ENCODE measurements at places on chromosomes 5 and 9.

- no peak for DNase-seq
Measured at GRCh38 chr5:113102121-113102531, 125.5 kb downstream of the DCP2 start.

DNA sequence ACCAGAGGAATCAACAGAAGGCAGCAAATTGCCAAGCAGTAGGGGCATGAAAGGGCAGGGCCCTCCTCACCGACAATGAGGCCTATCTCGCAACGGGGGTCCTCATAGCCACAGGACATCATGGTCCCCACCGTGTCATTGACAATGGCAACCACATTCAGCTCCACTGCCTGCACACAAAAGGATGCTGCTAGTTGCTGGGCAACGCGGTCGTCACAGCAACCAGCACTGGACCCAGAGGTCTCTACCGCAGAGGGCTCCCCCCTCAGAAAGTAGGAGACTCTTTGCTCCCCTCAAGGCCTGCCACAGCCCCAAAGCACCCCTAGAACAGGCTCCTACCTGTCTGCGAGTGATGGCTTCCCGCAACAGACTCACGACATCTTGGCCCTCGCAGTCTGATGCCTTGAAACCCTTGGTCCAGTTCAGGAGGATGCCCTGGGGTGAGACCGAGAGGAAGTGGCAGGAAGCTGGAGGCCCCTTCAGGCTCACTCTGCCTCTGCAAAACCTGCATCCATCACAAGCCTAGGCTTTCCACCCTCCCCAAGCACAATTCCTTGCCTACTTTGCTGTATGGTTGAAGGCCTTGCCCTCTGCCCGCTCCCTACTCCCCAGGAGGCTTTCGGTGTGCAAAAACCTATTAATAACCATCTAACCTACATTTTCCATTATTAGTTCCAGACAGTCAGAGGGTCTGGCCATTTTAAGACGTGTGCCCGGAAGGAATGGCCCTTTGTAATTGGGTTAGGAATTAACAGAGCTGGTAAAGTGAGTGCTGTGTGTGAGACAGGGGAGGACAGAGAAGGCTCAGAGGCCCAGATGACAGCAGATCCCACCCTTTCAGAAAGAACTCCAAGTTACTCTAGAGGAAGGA lies 15.2 kb downstream of the HK3 start:
- DNase-seq: no peak

DNA sequence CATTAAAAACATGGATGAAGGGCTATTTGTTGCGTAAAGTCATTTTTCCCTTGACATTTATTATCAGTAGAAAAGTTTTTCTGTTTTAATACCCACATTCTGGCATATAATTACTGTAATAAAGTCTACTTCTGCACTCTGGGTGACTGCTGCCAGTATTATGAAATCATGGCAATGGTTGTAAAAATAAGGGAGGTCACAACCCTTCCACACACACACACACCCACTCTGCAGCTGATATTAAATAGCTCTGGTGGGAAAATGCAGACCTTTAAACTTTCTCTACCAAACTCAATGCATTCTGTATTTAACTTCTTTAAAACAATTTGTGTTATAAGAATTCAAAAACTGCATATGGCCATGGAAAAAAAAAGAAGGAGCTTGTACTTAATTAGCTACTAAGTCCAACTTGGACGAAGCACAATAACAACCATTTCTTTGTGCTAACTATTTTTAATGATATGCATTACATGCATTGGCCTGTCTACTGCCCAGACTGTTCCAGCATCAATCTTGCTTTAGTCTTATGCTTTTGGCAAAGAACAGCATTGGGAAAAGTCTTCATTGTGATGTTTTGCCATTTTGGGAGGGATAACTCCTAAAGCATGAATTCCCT lies 137.6 kb upstream of the MAP3K1 start:
- DNase-seq: no peak

DNA sequence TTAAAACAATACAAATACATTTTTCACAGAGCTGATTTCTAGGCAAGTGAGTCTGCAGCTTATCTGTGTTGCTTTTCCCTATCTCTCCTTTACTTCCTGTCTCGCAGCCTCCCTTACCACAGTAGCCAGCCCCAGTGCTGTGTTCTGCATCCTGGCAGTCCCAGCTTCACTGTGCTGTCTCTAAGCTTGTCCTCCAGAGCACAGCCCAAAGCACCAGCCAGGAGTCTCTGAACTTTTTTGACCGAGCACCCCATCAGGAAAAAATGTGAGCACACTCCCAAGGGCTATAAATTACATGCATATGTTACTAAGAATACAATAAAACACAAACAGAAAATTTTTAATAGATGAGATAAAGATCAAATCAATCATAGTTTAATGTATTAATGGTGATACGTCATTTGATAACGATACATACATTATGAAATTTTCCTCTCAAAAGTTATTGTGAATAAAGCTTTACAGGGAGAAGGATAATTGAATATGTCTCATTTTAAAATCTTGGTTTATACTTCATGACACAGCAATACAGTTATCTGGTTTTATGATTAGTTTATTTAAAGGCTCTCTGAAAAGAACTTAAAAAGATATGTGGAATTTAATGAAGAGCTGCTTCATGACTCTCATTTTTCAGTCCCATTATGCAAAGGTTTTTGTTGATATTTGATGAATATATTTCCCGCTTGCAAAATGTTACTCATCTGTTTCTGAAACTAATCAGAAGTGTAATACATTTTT lies 7.3 kb upstream of the RHOBTB3 start:
- DNase-seq: no peak

DNA sequence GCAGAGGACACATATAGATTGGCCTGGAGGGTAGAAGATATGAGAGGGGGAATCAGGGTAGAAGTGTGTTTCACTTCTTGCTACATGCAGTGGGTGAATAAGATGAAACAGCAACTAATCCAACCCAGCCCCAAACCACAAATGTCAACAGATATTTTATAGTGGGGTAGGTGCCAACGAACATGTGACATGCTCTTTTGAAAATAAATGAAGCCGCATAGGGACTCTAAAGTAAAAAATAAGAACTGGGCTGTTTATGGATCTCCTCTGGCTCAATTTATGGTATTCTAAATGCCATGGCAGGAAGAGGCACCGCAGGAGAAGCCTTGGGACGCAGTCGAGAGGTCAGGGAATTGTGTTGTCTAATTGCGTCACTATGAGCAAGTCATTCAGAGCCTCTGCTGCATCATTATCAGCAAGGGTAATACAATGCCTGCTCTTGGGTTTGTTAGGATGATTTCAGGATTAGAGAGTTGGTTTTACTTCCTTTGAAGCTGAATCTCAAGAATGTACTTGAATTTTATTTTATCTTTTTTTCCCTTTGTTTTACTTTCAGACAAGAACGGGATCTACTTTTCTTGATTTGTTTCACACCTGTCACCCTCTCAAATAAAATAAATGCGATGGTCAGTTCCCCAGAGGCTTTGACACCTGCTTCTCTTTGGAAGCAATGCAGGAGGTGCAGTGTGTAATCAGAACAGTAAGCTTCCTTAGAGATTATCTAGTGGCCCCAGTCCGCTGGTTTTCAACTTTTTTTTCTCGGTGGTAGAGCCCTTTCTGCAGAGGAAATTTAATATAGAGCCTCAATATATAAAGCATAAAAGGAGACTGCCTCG lies 375.6 kb upstream of the CLINT1 start:
- no peak for DNase-seq

- no peak for DNase-seq
Measured at GRCh38 chr5:1312993-1313833, 18.3 kb upstream of the TERT start.

- no peak for DNase-seq
Measured at GRCh38 chr9:19232823-19233194, 2.3 kb downstream of the DENND4C start.

DNA sequence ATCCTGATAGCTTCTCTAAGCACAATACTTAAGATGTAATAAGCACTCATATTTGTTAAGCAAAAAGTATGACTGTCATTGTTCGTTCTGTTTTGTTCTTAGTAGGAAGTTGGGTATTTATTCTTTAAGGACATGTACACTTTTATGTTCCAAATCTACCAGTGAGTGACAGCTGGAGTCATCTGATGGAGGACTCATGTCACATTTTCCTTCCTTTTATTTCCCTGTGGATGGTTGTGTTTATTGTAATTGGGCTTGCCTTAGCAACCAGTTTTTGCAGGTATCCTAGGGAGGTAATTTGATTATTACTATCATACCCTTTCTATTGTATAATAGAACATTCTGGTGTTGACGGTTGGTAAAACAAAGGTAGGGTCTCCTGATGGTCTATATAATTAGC lies 145.7 kb downstream of the ZSWIM6 start:
- no peak for DNase-seq

- DNase-seq: no peak
Measured at GRCh38 chr5:126081209-126081608, 342.0 kb upstream of the GRAMD2B start.

GRCh38 chr5:173334808-173335207 lies 6.6 kb upstream of the STC2 start:
- no peak for DNase-seq

DNA sequence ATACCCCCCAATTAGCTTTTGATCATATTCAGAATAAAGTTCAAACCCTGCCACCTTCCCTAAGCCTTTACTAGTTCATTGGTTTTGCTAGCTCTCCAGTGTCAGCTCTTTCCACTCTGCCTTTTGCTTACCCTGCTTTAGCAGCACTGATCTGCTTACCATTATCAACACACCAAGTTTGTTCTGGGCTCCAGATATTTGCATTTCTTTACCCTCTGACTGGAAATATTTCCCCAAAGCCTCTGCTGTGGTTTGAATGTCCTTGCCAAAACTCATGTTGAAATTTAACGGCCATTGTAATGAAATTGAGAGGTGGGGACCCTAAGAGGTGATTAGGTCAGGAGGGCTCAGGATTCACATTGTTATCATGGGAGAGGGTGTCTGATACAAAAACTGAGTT lies 99.5 kb downstream of the GCNT1 start:
- DNase-seq: no peak

DNA sequence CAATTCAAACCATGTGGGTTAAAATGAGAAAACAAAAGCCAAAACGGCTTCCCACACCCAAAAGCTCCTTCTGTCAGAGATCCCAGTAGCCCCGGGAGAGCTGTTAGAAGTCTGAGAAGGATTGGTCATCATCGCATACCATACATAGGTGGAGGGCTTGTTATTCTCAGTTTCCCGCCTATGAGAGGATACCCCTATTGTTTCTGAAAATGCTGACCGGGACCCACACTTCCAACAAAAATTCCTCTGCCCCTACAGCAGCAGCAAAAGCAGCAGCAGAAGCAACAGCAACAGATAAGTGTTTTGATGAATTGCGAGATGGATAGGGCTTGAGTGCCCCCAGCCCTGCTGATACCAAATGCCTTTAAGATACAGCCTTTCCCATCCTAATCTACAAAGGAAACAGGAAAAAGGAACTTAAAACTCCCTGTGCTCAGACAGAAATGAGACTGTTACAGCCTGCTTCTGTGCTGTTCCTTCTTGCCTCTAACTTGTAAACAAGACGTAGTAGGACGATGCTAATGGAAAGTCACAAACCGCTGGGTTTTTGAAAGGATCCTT lies at the start of gene TEK:
Gene TEK, plus strand, starts transcription at position 245 of the 561 bp plus-strand sequence. CDS start 366 bp downstream, outside the sequence.
- no peak for DNase-seq

DNA sequence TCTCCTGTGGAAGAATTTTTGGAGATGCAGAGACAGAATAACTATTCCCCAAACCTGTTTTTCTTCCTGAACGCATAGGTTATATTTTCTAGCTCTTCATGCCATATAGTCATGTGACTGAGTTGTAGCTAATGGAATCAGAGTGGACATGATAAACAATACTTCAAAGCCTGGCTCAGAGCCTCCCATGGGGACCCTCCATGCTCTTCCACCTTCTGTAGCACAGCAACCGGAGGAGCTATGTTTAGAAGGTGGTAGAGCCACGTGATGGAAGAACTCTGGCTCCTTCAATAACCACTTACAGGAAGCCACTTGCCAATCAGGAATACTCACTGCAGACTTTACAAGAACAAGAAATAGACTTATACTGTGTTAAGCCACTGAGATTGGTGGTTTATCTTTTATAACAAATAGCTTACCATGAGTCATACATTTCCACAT lies 39.2 kb downstream of the NADK2 start:
- DNase-seq: no peak

- DNase-seq: no peak
Measured at GRCh38 chr5:170484847-170485615, 18.8 kb upstream of the KCNIP1 start.

DNA sequence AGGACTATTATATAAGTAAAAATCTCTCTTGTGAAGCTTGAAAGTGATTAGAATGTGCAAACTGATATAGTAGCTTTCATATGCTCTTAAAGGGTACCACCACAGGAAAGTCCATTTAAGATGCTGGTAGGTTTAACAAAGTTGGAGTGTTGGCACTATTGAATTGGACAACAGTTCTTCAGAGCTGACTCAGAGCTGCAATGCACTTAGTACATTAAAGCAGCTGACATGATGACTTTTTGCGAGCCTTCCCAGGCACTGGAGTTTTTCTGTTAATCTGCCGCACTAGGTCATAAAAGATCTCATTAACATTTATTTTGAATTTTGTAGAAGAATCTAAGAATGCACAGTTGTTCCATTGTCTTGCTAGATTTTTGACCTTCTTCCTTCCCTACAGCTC lies 243.8 kb downstream of the ADAMTSL1 start:
- no peak for DNase-seq

- no peak for DNase-seq
Measured at GRCh38 chr5:109180668-109181067, 229.1 kb downstream of the PJA2 start.

DNA sequence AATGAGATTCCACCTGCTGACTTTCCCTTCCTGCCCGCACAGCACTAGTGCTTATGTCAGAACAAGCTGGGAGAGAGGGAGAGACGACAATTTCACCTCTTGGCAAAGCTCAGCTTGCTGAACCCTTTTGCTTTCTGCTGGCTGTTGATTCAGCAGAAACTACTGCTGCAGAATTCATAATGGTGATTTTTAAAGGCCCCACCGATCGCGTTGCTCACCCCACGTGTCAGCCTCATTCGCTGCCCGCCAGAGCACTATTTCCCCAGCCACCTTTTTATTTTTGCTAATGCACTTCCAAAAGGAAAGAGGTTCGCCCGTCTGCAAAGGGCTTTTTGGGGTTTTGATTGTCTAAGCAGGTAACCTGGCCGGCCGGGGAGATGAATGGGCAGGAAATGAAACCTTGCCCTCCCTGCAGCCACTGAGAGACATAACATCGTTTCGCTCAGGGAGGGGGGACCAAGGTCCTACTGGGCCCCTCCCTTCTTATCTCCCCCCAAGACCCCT lies 1.3 kb downstream of the PPP2R2B start:
- peak; percentile 23 for DNase-seq

DNA sequence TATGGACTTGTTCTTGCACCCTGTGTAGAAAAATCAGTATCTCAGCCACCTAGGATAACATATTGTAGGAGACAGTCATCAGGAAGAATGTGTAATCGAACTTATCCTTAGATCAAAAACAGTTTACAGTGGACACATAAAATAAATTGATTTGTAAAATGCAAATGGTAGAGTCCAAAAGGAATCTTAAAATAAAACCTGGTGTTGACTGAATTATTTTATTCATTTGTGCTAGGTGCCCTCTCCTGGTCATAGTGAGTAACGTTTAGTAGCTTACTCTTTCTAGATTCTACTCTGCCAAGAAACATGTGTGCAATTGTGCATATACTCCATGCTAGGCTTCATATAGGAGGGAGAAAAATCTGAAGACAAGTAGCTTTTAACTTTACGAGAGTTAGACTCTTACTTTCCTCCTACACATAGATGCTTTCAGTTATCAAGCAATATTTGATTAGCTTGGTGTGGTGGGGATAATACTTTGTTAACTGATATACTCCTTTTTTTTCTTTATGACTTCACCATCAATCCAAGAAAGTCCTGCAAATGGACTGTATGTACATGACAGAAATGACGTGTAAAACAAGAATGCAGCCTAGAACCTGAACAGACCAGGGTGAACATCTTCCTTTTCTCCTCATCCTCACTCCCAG lies 23.7 kb upstream of the LOX start:
- no peak for DNase-seq

GRCh38 chr9:136978073-136978864 lies 965 bp downstream of the PTGDS start:
- peak; percentile 87 for DNase-seq
